ENCODE measurements at places on chromosomes 11 and 22. TPM values are rescaled to one million over a fixed set of nuclear protein-coding genes. Genes with fewer than 3 reads are reported as not detected.

The SYTL2 gene
- 2.0 TPM for total RNA-seq

- DNase-seq = no peak
These were observed 118.0 kb downstream of the SIK3 start for GRCh38 chr11:116980136-116980793.

GRCh38 chr11:69251639-69252489 is 42.1 kb upstream of the MYEOV start:
- DNase-seq = peak; percentile 69

The CARD18 gene
- not detected for total RNA-seq

DNA sequence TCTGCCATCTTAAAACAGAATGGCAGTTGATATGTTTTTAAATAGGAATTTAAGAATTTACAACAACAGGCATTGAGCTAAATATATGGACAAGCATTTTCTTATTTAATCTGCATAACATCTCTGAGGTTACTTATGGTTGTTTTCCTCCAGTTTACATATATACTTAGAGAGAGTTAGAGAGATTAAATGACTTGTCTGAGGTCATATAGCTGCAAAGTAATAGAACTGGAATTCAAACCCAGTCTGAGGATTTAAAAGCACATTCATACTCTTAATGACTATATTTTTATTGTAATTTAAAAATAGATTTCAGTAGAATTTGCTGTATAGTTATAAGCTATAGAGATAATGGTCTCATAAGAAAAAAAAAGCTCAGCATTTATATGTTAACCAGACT is 81.4 kb upstream of the GRIK4 start:
- no peak for DNase-seq

DNA sequence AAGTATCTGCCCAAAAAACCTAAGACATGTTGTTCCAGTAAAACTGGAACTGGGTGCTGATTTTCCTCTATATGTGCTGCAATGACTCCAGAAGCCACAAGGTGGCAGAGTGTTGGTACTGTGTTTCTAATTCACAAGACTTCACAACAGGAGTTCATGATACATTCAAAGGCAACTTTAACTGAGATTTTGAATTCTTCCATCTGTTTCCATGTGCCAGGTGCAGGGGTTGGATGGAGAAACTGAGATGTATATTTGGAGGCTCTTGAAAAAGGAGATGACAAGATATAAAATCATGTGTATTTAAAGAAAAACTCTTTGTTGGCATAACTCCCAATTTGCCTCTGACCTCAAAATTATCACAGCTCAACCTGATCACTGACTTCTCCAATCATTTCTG is 1098.6 kb upstream of the CCDC90B start:
- no peak for DNase-seq

- DNase-seq = no peak
These were observed 55.0 kb downstream of the COPB1 start for GRCh38 chr11:14444441-14445189.

DNA sequence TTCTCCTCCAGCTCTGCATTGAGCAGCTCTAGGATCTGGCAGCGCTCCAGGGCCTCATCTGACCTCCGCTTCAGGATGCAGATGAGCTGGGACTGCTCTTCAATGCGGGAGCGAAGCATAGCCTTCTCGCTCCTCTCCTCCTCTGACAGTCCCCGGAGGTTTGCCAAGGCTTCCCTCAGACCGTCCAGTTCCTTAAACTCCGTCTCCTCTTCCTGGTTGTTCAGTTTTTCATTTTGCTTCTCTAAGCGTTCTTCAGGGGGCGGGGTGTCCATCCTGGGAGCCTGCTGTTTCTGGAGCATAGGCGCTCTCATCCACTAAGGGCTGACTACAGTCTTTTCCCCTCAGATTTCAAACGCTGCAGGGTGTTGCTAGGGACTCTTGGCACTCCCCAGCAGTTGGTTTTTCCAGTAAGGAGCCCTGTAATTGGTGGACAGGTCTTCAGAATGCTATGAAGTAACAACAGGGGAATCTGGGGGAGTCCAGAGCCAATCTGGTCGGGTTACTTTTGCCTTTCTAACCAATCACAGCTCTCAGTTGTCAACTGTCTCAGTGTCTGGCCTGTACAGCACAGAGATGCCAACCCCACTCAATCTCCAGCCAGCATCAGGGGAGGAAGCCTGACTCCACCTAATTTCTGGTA is at the start of gene CCDC89:
TSS of gene CCDC89 (minus strand) at position 376 of the 640 bp plus-strand sequence. CDS start at position 311, 65 bp downstream.
- DNase-seq = peak; percentile 49

The CARD16 gene
- total RNA-seq = not detected

The NLRP6 gene
- total RNA-seq = 0.26 TPM

The DRD4 gene
- 2.1 TPM for total RNA-seq

DNA sequence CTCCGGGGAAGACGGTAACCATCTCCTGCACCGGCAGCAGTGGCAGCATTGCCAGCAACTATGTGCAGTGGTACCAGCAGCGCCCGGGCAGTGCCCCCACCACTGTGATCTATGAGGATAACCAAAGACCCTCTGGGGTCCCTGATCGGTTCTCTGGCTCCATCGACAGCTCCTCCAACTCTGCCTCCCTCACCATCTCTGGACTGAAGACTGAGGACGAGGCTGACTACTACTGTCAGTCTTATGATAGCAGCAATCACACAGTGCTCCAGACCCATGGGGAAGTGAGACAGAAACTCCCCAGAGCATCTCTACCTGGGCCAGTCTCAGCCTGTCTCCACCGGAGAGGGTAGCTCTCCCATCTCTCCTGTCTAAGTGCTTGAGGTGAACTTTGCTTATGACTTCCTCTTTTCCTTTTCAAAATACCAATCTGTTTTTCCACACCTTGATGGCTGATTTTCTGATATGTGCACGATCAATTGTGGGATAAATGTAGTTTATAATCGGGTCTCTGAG is 48.5 kb upstream of the VPREB1 start:
- DNase-seq = no peak

DNA sequence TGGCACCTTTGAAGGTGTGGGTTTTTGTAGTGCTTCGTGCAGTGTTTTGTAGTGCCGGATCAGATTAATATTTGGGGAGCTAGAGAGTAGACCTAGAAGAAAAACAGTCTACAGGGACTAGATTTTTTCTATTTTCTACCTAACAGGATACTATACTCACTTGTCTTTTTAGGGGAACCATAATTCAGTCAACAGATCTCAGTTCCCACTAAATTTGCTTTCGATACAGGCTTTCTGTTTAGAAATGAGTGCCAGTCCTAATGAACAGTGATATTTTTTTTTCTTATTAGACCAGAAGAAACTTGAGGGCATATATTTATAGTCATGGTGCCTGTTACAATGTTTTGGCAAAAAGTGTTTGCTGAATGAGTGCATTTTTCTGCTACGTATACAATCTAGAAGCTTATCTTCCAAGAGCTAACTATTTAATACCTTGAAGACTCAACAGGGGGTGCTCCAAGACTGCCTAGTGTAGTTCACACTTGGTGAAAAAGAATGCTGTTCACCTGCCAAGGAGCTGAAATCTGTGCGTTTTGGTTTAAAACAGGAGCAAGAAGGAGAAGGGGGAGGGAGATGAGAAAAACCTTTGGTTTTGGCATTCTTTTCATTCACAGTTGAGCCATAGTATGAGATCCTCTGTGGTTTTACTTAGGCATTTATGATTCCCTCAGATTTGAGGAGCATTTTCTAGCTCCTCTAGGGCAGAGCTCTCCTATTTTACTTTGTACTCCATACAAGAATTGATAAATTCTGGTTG is 44.9 kb upstream of the VSTM5 start:
- DNase-seq = peak; percentile 26

The PIK3IP1 gene
- 3.9 TPM for total RNA-seq

The BET1L gene
- 21.5 TPM for total RNA-seq

DNA sequence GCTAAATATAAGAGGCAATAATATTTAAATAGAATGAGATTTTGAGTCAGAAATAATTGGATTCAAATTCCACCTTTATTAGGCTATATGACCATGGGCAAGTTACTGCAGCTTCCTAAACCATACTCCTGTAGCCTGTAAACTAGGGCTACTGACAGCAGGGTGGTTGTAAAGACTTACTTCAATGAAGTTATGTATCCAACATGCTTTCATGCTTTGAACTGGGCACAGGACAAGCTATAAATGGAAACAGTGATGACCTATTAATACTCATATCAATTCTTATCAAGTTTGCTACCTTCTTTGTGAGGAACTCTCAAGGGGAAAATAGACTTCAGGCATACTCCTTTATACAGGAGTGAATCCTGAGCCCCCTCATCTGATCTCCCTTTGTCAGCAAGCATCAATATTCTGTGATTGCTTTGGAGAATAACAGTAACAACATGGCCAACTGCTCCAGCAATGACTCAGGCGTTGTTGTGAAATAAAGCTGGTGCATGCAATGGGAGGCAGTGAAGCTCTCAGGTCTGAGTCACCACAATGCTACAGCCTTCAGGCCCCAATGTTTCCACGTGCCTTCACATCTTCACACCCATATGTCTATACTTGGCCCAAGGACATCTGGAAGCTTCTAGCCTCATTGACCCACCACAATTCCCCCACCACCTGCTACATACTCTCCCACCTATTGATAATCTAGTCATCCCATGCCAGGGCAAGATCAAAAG is 102.5 kb downstream of the KCNA4 start:
- no peak for DNase-seq

The SYT12 gene
- total RNA-seq = 2.8 TPM

- no peak for DNase-seq
These were observed 1.7 kb upstream of the THRSP start for GRCh38 chr11:78061921-78062311.

DNA sequence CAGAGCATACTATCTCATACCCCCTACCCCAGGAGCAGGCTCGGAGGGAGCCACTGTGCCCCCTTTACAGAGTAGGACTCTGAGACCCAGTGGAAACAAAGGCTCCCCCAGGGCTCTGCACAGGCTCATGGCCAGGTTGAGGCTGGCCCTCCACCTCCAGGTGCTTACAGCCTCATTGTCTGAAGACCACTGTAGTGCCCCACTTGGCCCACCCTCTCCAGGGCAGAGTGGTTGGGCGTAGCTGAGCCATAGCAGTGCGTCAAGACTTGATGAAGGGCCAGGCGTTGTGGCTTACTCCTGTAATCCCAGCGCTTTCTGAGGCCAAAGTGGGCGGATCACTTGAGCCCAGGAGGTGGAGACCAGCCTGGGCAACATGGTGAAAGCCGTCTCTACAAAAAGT is 1.7 kb downstream of the ANKRD13D start:
- DNase-seq = no peak

The OR5B2 gene
- not detected for total RNA-seq

DNA sequence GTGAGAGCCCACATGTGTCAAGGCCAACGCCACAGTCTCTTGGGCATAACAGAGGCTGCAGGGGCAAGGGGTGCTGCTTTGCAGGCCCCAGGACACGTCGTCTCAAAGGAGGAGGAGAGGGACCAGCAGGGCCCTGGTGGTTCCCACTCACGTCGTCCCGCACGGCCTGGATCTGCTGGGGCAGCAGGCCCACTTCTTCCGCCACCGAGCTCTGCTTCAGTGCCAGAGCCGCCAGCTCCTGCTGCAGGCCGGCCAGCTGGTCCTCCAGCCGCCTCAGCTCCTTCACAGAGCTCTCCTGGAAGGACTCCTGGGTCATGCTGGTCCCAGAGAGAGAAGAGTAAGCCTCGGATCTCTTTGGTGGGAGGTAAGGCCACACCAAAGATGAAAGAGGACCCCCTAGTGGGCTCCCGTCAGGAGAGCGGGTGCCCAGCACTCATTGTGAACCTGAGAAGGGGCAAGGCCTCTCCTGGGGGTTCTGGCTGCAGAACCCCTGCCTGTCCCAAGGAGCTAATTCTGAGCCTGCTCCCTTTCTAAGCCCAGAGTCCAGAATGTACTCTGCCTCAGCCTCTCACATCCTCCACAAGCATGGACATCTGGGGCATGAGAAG is 15.6 kb downstream of the SUN2 start:
- no peak for DNase-seq

DNA sequence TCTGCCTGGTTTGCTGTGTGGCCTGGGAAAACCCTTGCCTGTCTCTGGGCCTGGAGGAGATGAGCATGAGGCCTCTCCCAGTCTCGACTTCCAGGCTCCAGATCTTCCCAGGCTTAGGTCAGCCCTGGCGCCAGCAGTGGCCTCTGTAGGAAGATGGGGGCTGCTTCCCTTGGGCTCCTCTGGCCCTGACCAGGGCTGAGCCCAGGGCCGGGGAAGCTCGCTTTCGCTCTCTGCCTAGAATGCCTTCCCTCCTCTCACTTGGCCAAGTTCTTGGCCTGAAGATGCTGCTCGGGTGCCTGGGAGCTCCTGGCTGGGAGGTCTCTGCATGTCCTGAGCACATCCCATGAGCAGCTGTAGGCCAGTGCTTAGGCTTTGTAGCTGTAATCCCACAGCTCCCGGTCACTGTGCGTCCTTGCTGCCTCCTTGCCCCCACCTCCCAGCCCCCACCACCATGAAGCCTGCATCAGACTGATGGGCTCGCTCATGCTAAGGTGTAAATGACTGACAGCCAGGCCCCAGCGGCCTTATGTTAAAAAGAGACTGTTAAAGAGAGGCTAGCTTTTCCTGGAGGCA is 25.5 kb downstream of the SHISAL1 start:
- DNase-seq = no peak

The MS4A3 gene
- not detected for total RNA-seq

- DNase-seq = no peak
These were observed 83.1 kb upstream of the SLC22A12 start for GRCh38 chr11:64507832-64508375.

DNA sequence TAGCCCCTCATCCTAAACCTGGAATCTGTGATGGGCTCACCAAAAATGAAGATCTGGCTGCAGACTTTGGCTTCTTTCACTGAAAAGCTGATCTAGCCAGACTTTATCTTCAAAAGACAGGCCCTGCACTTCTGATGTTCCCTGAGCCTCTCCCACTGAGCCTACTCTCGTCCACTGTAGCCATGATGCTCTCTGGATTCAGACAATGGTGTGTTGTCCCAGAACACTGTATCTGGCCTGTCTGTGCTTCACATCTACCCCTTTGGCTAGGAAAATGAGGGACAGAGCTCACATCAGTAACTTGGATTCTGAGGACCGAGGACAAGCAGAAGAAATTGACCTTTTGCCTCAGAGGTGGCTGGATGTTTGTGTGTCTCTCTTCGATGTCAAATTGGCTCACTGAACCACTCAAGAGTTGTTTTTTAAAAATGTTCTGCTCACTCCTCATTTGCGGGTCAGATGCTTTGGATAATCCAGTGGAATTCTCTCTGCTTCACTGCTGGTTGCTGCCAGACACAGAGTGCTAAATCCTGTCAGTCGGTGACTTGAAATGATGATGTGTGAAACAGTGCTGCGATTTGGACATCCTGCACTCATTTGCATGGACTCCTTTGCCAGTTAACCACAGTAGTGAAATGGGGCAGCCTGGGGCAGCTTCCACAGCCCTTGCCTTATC is 67.5 kb downstream of the ARFGAP2 start:
- DNase-seq = no peak

DNA sequence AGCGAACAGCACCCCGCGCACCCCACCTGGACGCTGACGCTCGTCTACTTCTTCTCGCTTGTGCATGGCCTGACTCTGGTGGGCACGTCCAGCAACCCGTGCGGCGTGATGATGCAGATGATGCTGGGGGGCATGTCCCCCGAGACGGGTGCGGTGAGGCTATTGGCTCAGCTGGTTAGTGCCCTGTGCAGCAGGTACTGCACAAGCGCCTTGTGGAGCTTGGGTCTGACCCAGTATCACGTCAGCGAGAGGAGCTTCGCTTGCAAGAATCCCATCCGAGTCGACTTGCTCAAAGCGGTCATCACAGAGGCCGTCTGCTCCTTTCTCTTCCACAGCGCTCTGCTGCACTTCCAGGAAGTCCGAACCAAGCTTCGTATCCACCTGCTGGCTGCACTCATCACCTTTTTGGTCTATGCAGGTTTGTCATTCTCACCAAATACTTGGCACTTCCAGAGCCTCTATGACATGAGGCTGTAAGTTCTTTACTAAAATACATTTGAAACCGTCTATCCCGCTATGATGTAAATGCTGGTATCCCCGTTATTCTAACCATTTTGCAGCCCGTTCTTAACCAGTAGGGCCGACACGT is 535 bp downstream of the AQP11 start:
- DNase-seq = peak; percentile 65
